ENCODE measurements at places on chromosomes 6 and 20. TPM values are rescaled to one million over a fixed set of nuclear protein-coding genes. Genes with fewer than 3 reads are reported as not detected.

AIF1 gene
- total RNA-seq = not detected

TMEM170B gene
- total RNA-seq = 0.95 TPM

TINAG gene
- total RNA-seq = not detected

DNA sequence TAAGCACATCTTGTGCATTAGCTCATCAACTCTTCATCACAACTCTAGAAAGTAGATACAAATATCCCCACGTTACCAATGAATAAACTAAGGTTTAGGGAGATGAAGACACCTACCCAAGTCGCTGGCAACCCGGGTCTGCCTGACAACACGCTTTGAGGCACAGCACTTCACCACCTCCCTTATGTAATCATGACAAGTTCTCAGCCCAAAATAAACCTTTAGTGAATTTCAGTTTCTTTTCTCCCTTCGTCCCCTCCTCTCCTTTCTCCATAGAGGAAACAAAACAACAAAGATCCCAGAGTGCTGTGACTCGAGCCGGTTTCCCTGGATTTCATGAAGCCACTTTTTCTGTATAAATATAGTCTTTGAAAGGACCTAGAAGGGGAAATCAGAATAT is 105.4 kb downstream of the MAFB start:
- no peak for DNase-seq

DNA sequence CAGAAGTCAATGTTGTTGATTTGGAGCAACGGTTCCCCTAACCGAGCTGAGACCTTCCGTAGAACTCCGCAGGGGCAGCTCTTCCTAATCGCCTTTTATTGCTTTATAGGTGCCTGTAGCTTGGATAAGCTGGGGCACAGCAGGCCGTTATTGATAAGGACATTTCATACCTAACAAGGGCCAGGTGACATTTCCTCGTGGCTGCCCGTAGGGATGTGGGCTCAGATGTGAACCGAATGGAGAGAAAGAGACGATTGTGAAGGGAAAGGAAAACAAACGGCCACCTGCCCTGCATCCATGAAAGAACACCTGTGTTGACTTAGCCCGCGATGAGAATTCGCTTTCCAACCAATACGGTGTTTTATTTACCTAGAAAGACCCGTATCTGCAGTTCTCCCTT is 53.3 kb upstream of the DACT2 start:
- no peak for DNase-seq

- no peak for DNase-seq
Measured at GRCh38 chr6:88166493-88167351, 575 bp upstream of the CNR1 start.

Data from H4 (cell line).